ENCODE measurements at places on chromosomes 5 and 9.

- no peak for DNase-seq
Measured at GRCh38 chr9:92666912-92667532, 2.9 kb downstream of the IPPK start.

DNA sequence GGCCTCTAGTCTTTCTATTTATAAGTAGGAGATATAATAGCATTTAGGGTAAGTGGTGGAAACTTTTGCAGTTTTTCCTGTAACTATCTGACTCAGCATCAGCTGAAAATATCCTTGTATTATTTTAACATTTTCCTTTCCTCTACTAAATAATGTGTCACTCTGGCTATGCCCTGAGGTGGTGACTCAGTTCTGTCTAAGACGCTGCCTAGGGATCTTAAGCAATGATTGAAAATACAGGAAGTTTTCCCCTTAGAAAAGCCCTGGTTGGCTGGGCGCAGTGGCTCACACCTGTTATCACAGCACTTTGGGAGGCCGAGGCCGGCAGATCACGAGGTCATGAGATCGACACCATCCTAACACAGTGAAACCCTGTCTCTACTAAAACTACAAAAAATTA, 9.3 kb upstream of the EDIL3 start:
- DNase-seq = no peak

GRCh38 chr9:130473566-130473965, 28.8 kb downstream of the ASS1 start:
- DNase-seq = no peak

DNA sequence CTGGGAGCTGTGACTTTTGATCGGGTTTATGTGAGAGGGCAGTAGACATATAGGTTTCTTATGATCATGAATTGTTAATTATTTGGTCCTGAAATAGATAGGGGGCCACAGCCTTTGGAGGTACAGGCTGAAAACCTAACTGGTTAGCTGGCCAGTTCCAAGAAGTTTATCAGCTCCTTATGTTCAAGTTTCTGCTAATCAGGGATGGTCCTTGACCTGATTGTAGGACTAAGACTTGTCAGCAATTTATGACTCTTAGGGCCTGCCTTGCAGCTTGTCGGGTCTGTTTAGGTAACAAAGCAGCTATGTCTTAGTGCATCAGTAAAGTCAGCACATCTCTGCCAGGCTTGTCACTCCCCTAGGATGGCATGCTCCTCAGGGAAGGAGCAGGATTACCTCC, 151.8 kb upstream of the RUSC2 start:
- DNase-seq = no peak

DNA sequence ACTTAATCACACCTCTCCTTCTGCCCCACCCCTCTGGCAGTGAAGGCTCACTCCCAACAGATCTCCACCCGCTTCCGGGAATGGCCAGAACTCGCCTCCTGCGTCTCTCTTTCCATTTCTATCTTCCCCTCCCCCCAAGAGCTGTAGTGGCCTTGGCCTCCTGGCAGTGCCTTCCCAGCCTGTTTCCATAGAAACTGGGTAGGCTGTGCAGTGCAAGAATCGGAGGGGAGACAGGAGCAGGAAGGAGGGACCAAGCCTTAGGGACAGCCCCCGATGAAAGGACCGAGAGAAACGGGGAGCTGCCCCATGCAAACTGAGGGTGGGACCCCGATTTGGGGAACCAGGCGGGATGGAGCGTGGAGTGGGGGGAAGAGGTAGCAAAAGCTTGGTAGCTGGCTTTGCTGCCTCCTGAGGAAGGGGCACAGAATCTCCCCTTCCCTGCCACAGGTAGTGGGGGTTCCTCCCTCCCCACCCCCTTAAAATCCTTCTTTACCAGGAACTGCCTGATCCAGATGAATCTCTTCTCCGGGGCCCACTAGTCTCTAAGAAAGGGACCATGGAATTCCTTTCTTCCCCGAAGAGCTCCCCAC, 4.5 kb upstream of the PCDH1 start:
- no peak for DNase-seq

DNA sequence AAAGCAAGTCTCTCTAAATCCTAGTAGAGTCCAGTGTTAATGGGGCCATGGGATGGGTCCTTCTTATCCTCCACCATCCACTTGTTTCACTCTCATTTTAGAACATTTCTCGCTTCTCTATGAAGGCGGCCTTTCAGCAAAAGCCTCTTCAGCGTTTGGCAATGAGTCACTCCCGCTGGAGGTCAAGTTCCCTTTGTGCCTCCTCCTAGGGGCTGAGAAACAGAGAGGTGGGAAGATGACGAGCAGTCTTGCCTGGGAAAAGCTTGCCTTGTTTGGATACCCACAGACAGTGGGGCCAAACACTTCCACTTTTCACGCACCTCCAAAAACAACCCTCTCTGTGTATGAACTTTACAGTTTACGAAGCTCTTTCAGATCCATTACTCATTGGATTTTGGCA, 168.8 kb downstream of the GABBR2 start:
- no peak for DNase-seq

GRCh38 chr5:166860426-166860825, 1431.0 kb upstream of the WWC1 start:
- no peak for DNase-seq

GRCh38 chr5:144151026-144151425, 19.4 kb downstream of the YIPF5 start:
- DNase-seq = no peak

All from left ventricle myocardium inferior (tissue), 1 donor.